ENCODE measurements at places on chromosomes 6 and 20.

DNA sequence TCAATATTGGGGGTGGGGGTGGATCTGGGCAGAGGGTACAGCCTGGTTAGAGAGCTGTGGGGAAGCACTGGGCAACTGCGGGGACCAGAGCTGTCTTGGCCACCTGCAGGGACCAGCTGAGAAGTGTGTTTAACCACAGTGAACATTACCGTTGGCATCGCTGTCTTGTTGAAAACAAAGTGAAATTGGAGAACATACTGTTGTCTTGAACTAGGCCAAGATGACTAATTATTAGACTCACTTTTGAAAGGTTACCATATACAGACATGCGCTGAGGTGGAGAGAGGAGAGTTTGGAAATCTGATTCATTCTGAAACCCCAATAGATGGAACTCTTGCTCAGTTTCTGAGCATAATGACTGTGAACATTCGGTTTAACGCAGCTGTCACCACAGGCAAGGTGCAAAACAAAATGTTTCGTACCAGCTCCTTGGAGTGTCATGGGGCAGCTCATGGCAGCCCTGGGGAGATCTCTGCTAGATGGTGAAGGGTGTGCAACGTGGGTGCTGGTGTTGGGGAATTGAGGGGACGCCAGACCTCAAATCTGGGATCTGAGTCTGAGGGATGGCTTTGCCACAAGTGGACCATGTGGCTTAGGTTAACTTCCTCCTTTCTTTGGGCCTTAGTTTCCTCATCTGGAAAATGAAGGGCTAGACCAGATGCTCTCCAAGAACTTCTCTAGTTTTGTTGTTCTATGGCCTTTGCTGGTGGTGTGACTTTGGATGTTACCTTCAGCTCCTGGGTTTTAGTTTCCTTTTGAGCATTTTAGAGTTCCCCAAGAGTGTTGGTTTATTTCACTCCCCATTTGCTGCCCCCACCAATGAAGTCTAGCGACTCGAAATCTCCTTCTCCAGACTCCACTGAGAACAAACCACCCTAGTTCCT lies 24.6 kb upstream of the GTSF1L start:
- peak; percentile 71 for DNase-seq

DNA sequence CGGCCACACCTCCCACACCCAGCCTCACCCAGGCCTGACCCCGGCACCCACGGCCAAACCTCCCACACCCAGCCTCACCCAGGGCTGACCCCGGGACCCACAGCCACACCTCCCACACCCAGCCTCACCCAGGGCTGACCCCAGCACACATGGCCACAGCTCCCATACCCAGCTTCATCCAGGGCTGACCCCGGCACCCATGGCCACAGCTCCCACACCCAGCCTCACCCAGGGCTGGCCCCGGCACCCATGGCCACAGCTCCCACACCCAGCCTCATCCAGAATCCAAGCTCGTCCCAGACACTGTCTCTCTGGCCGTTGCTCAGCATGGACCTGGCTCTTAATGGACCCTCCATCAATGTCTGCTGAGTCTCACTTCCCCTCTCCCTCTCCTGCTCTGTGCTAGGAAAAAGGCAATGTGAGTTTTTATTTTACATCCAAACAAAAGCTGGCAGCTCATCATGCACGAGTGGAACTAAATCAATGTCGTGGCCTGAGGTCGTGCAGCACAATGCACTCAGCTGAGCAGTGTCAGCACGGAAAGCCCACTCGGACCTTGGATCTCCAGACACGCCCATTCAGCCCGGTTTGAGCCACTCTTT lies 36.1 kb downstream of the NINL start:
- DNase-seq = no peak

GRCh38 chr20:35269055-35269781 lies 8.7 kb downstream of the MMP24OS start:
- peak; percentile 70 for DNase-seq

DNA sequence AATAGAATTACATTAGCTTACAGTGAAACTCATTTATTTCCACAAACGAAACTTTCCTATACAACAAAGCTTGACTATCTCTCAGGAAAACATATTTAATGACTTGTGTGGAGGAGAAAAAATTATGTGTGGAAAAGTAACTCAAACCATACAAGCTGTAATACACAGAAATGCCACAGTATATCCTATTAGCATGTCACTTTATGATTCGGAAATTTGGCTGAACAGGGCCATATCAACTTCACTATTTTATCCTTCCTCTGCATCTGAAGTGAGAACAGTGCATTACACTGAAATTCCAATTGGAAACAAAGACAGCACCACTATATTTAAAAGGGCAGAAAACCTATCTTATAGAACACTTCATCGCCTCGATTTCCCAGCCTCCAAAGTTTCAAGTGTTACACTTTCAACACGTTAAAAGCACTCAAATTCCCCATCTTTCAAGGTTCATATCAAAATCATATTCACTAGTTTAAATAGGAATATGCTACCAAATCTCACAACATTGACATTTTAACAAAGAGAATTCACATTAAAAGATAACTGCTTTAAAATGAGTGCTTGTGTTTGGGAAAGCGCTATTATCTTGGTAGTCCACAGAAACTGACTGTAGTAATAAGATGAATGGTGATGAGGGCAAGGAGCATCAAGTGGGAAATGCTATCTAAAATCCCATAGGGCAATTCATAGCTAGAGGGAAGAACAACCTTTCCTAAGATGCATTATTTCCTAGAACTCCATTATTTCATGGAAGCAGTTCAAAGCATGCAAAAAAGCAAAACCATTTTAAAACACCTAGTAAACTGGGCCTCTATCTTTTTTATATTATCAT lies 1.8 kb downstream of the REV3L start:
- no peak for DNase-seq

- DNase-seq = no peak
These were observed 8.6 kb upstream of the IL22RA2 start for GRCh38 chr6:137181891-137182653.

GRCh38 chr20:50050214-50050613 lies 62.7 kb downstream of the UBE2V1 start:
- no peak for DNase-seq

GRCh38 chr6:167948716-167949115 lies 48.8 kb upstream of the KIF25 start:
- DNase-seq = no peak

DNA sequence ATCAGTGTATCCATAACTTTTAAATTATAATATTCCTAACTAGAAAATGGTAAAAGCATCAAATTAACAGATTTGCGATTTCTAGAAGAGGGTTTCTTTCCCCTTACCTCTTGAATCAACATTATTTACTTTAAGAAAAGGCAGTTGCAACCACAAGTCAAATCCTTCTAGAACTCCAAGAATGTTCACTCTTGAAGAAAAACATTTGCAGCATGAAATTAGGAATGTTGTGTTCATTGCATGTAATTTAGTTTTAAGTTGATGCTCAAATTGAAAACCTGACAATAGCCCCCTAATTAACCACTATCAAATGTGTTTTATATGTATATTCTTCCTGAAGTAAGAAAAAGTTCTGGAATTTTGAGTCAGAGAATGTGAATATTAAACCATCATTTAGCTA lies 2.3 kb upstream of the REV3L start:
- no peak for DNase-seq

- DNase-seq = no peak
These were observed 70.5 kb upstream of the TPD52L1 start for GRCh38 chr6:125082908-125083683.

DNA sequence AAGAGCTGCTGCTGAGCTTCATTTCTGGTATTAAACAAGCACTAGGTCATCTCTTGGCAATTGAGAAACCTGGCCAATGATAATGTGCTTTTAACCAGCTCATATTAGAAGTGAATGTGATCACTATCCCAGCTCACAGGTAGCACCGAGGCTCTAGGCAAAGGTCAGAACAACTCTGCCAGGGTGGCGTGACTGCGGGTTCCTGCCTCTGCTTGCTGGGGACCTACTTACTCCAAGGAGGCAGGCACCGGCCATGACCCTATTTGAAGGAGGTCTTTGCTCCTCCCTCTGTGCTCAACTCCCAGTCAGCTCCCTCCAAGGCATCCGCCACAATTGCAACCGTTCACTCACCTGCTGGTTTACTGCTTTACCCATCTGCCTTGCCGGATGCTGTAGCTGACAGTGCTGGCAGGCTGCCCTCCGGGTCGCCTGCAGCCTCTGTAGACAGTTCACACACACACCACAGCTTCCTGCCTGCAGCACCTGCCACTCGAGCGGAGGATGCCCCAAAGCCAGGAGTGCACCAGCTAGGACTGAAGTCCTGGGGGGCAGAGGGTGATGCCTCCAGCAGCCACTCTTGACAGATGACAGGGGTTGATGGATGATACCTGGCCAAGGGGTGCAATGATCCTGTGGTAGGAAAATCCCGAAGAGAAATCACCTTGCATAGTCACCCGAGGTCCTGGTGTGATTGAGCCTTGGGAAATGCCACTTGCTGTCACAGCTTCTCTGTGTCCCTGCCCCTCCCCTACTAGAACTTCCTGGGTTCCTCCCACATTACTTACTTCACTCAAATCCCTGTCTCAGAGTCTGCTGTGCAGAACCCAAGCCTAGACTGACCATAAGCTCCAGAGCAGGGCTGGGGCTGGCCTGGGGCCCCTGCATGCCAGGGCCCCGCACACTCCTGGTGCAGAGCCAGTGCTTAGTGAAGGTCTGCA lies 8.8 kb upstream of the VSX1 start:
- DNase-seq = no peak

- DNase-seq = no peak
These were observed 73.3 kb downstream of the BTBD9 start for GRCh38 chr6:38566295-38567030.

GRCh38 chr6:28296520-28297060 lies 15.2 kb downstream of the PGBD1 start:
- no peak for DNase-seq

DNA sequence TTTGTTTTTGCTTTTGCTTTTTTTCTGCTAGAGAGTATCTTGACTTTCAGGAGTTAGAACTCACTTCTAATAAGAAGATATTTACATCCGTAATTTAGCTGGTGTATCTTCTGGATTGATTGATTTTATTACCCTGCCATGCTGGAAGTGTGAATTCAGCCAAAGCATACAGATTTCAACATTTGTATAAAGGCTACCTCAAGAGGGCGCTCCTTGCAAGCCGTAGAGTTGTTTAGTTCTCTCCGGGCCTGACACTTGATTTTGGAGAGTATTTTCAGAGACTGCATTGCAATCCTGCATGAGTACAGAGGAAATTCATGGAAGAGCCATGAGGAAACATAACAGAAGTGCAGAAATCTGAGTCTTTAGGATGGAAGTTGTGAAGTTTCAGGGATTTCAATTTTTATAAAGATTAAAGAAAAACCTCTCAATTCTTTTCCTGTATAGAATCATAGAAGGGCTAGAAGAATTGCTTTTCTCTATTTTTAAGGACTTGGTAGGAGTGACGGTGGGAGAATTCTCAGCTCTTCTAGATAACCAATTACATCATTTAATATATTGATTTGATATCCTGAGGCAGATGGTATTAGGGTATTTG lies 66.7 kb upstream of the TIAM2 start:
- peak; percentile 82 for DNase-seq

GRCh38 chr6:11606332-11606731 lies 68.8 kb downstream of the TMEM170B start:
- no peak for DNase-seq

GRCh38 chr20:5974531-5974930 lies 24.1 kb downstream of the MCM8 start:
- DNase-seq = no peak

DNA sequence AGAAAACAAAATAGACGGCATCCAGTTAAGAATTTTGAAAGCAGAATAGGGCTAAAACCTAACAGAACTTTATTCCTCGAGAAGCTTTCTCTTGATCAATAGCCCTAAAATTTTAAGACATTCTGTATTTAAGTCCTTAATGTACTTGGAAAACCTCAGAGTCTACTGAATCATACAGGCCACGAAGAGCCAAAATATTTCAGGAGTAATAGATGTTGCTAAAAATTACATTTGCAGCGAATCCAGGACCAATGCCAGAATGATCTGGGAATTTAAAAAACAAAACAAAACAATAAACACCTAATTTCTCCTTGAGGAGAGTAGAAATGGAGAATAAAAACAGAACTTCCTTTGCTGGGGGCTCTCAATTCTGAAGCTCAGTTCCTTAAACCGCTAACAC lies 23.3 kb downstream of the ATXN1 start:
- no peak for DNase-seq

DNA sequence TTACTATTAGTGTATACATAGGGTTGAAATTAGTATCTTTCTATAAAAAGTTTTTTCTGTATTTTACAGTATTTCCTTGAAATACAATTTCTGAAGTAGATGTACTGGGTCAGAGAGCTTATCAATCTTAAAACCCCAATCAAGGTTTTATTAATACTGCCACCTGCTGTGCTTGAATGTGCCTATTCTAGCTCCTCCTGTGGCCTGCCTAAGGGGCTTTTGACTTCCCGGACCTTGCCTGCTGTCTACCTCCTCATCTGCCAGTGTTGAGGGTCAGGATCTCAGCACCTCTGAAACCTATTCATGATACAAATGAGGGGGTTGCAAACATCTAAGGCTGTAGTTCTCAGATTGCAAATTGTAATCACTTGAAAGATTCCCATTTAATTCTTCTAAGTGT lies 9.2 kb downstream of the PACRG start:
- no peak for DNase-seq

DNA sequence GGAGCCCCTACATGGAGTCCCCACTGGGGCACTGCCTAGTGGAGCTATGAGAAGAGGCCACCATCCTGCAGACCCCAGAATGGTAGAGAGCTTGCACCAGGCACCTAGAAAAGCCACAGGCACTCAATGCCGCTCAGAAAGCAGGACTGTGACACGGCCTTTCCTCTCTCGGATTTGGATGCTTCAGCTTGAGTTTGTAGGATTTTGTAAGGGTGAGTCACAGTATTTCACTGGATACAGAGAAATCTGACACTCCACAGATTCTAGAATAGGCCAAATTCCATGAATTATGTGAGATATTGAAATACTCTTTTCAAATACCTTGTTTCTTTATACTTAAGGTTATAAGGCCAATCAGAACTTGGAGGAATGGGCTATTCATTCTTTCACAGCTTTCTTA lies 424.5 kb downstream of the HTR1B start:
- DNase-seq = peak; percentile 34

GRCh38 chr6:105677671-105678475 lies 275.0 kb upstream of the PREP start:
- DNase-seq = no peak

GRCh38 chr6:14408446-14408845 lies 290.9 kb downstream of the CD83 start:
- no peak for DNase-seq

GRCh38 chr6:41056768-41057490 lies 3.9 kb downstream of the APOBEC2 start:
- no peak for DNase-seq

- no peak for DNase-seq
These were observed 21.6 kb upstream of the TBC1D7 start for GRCh38 chr6:13349811-13350506.

- no peak for DNase-seq
These were observed 65.5 kb downstream of the ISM1 start for GRCh38 chr20:13286607-13287006.

GRCh38 chr20:33657704-33658095 lies 4.4 kb upstream of the C20orf144 start:
- no peak for DNase-seq

GRCh38 chr6:166382500-166382932 lies 224 bp downstream of the MPC1 start:
- DNase-seq = no peak

GRCh38 chr20:1322511-1323245 lies 6.3 kb downstream of the SDCBP2 start:
- DNase-seq = peak; percentile 98
